ENCODE measurements at places on chromosomes 16 and 17. TPM values are rescaled to one million over a fixed set of nuclear protein-coding genes. Genes with fewer than 3 reads are reported as not detected.

The SLC6A4 gene
- not detected for total RNA-seq

The AKAP1 gene
- total RNA-seq = 53.8 TPM

The MYH11 gene
- 0.05 TPM for total RNA-seq

The G6PC1 gene
- total RNA-seq = not detected

The TNFSF12 gene
- total RNA-seq = 12.3 TPM

Data from A549 treated with ZK216348 at 1 μM for 4 hours (cell line).